NCI-H2081 (cell line): ENCODE measurements at places on chromosomes 5 and 9.

DNA sequence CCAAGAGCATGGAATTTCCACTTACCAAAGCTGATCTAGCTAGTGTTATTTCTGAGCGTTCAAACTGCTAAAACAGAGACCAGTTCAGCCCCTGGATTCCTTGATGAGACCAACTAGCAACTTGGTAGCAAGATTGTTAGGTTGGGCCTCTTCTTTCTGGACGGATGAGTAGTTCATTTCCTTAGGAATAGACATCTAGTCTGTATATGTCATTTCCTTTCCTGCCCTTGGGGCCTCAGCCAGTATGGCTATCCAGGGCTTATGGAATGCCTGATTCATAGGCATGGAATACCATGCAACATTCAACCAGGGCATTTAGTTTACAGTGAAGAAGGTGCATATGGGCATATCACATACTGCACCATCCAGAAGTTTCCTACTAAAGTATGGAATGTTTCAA is 14.5 kb upstream of the LPAR1 start:
- DNase-seq, result no peak

DNA sequence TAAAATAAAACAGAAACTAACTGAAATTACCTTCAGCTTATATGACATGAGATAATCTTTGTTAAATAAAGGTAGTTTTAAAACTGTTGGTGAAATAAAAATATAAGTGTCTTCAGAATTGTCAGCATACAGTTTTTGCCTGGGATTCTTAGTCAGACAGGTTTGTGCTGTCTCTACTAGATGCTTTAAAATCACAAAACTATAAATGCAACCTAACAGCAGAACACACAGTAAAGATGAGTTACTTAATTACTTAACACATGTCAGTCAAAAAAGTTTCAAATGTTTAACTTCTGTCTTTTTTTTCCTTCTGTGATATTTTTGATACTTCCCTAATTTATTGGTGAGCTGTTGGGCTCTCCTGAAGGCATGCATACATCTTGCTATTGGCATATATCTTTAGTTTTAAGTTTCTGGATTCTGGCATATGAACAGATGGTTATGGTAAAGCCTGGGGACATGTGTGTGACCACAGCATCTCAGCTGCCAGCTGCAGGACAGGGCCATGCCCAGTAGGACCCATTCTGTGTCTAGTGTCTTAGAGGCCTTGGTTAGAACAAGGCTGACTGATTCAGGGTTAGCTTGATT is 231.1 kb upstream of the NUDT12 start:
- no peak for DNase-seq

GRCh38 chr5:57772512-57772911 is 289.9 kb upstream of the ACTBL2 start:
- DNase-seq, result no peak

- DNase-seq, result no peak
Measured at GRCh38 chr5:97998941-97999340, 774.5 kb upstream of the RGMB start.

- no peak for DNase-seq
Measured at GRCh38 chr5:31656806-31657205, 17.9 kb downstream of the PDZD2 start.

- no peak for DNase-seq
Measured at GRCh38 chr5:141573489-141574121, 45.2 kb downstream of the DIAPH1 start.

GRCh38 chr5:73088026-73088425 is 32.3 kb upstream of the TMEM171 start:
- DNase-seq, result no peak

GRCh38 chr5:91264311-91265051 is 118.6 kb downstream of the ARRDC3 start:
- DNase-seq, result no peak

DNA sequence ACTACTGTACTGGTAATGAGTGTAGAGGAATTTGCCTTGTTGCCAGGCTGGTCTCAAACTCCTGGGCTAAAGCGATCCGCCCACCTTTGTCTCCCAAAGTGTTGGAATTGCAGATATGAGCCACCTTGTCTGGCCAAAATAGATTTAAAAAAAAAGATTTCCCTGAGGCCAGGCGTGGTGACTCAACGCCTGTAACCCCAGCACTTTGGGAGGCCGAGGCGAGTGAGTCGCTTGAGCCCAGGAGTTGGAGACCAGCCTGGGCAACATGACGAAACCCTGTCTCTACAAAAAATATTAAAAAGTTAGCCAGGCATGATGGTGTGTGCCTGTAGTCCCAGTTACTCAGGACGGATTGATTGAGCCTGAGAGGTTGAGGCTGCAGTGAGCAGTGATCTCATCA is 62.5 kb downstream of the IPO11 start:
- DNase-seq, result no peak

- no peak for DNase-seq
Measured at GRCh38 chr9:112043423-112043822, 131.7 kb downstream of the SUSD1 start.

- DNase-seq, result no peak
Measured at GRCh38 chr5:117833691-117834090, 1154.7 kb downstream of the DTWD2 start.

GRCh38 chr9:127181315-127181580 is 58.8 kb upstream of the ANGPTL2 start:
- no peak for DNase-seq

- DNase-seq, result peak; percentile 57
Measured at GRCh38 chr5:176543428-176544182, 5.5 kb upstream of the CDHR2 start.

GRCh38 chr9:129394886-129395279 is 216.8 kb upstream of the IER5L start:
- no peak for DNase-seq

- peak; percentile 73 for DNase-seq
Measured at GRCh38 chr9:38423973-38424843, at the start of gene IGFBPL1. TSS of gene IGFBPL1 (minus strand) at chr9:38424454. CDS start at chr9:38424424, 30 bp downstream.

DNA sequence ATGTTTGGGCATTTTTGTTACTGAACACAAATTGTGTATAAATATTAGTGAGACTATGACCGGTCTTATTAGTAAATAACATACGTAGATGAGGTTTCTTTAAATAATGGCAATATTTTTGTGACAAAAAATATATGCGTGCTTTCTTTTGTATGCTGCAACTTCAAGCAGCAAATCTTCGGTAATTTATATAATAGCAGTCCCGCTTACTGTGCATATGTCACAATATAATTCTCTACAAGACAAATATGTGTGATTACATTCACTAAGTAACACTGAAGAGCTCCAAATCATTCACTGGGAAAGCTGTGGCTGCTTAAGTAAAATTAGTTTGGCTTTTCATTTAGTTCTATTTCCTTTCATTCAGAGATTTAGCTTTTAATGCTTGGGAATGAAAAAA is 376.0 kb downstream of the CYLC2 start:
- no peak for DNase-seq

DNA sequence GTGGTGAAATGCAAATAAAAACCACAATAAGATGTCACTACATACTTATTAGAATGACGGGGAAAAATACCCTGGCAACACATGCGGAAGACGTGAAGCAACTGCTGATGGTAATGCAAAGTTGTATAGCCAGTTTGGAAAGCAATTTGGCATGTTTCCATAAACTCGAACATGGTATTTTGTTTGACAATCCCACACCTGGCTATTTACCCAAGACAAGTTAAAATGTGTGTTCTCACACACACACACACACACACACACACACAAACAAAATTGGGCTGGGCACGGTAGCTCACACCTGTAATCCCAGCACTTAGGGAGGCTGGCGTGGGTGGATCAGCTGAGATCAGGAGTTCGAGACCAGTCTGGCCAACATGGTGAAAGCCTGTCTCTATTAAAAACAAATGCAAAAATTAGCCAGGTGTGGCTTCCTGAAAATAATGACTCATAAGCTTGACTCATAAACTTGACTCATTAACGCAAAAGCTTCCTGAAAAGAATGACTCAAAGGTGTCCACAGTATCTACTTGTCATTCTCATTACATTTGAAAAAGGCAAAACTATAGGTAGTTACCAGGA is 456.5 kb downstream of the CDH18 start:
- DNase-seq, result peak; percentile 47

GRCh38 chr9:9623506-9623905 is 989.3 kb downstream of the PTPRD start:
- no peak for DNase-seq

DNA sequence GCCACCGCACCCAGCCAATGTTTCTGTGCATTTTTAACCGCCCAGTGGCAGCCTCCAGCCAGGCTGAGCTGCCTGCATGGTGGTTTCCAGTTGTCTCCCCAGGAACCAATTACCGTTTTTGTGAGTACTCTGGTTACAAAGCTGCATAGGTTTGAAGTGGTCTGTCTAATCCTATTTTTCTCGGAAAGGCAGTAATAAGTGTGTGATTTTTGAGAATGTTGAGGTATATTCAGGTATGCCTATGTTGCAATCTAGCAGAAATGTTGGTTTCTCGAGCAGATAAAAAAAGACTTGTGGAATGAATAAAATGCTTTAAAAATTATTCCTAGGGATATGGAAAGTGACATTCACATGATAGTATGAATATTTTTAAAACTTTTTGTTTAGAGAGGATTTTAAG is 41.5 kb upstream of the ANKH start:
- DNase-seq, result no peak

DNA sequence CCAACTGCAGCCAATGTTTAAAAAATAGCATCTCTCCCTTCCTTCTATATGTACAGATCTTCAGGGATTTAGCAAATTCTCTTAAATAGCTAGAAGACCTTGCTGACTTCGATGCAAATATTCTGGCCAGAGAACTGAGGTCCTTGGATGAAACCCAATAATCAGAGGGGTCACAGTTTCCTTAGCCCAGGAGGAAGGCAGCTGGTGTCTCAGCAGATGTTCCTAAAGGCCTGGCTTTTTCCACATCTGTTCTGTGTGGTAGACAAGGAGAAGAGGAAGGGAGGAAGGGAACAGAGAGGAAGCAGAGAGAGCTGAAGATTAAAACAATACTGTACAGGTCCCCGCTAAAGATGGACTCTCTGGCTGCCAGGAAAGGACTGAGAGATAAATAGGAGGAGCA is 33.1 kb downstream of the BOD1 start:
- DNase-seq, result no peak

GRCh38 chr5:146116361-146116760 is 11.0 kb upstream of the PLAC8L1 start:
- no peak for DNase-seq

GRCh38 chr5:145943674-145944121 is 7.3 kb downstream of the SH3RF2 start:
- DNase-seq, result no peak

DNA sequence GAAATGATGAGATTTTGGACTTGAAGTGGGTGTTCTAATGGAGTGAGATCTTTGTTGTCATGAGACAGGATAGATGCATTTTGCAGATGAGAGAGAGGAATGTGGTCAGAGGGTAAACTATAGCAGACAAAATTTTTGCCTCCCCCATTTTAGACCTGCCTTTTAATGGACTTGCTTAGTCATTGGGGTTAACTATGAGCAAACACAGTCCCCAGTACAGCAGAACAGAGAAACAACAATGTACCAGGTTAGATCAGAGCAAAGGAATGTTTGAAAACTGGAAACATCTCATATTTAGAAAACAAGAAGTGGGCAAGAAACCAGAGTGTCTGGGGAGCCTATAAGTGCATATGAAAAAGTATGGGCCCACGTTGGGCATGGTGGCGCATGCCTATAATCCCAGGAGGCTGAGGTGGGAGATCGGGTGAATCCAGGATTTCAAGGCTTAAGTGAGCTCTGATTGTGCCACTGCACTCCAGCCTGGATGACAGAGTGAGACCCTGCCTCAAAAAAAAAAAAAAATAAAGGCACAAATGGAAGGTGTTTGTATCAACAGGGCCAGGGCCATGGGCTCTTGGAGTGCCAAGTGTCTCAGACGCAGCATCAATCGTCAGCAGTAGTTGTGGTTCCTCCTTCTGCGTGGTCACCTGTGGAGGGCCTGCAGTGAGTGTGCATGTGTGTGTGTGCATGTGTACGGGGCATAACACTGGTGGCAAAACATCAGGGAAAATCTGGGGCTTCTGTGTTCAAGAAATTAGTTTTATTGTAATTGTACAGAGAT is 214.4 kb upstream of the S1PR3 start:
- DNase-seq, result no peak

DNA sequence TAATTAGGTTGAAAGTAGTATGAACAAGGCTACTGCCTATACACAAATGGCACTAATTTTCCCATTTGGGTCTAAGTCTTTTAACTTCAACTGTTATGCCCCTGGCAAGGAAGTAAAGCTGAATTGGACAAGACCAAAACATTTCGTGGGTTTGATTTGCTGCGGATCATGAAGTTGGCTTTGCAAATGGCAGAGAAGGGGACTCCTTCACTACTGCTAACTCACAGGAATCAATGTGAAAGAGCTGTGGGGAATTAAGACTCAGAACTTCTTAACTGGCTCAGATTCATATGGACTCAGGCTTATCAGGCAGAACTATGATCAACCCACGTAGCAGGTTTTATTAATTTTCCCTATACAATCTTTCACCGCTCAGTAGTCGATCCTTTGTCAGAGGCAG is 73.8 kb upstream of the IFNE start:
- DNase-seq, result no peak

DNA sequence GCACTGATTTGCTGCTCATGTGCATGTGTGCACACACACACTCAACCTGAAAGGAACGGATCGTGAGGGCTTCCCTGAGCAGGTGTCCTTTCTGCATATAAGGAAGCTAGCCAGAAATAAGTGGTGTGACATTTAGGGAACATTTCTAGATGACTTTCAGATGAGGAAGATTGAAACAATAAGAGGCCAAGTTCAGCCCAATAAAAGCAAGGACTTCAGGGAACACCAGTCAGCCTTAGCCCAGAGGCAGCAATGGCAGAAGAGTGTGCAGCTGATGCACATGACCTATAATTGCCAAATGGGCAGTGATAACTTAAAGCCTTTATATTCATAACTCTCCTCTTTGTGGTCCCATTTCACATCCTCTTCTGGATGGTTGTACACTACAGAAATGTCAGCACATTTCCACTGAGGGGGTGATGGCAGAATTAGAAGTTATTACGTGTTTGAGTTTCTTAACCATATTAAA is 255.5 kb downstream of the TRIM32 start:
- no peak for DNase-seq

DNA sequence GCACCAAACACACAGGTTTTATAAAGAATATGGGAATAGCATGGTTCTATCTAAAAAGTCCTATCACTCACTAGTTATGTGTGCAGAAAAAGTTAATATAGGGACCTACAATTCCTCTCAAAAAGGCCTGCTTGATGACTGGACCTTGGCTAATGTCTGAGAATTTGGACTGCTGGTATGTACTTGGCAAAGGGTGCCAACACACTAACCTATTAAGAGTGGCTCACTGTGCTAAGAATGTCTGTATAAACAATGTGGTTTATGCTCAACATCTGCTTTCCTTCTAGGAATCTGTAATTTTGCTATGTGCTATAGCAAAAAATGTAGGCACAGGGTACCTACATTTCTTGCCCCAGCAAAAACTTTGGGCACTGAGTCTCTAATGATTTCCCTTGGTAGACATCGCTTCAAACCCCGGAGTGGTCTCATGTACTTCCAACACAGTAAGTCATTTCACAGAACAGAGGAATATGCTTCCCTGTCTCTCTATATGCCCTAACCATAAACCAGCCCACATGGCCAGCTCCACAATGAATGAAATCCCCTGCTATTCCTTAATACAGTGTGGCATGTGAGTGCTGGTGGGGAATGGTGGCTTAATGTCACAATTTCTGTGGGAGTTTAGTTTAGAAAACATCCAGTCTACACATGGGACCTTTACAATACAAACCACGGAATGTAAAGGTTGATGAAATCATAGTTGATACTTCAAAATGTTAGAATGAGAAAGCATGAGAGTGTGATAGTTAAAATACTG is 101.7 kb downstream of the UBAP2 start:
- no peak for DNase-seq
